ENCODE measurements at places on chromosomes 2 and 18.

GRCh38 chr2:177275040-177275742 is 10.7 kb upstream of the NFE2L2 start:
- DNase-seq, result no peak

GRCh38 chr2:2056531-2056930 is 274.5 kb downstream of the MYT1L start:
- DNase-seq, result no peak

GRCh38 chr2:186125156-186125555 is 360.9 kb upstream of the ZC3H15 start:
- no peak for DNase-seq

GRCh38 chr2:229620289-229620688 is 94.1 kb downstream of the DNER start:
- no peak for DNase-seq

- no peak for DNase-seq
Measured at GRCh38 chr18:27735117-27735516, 441.8 kb downstream of the CDH2 start.

DNA sequence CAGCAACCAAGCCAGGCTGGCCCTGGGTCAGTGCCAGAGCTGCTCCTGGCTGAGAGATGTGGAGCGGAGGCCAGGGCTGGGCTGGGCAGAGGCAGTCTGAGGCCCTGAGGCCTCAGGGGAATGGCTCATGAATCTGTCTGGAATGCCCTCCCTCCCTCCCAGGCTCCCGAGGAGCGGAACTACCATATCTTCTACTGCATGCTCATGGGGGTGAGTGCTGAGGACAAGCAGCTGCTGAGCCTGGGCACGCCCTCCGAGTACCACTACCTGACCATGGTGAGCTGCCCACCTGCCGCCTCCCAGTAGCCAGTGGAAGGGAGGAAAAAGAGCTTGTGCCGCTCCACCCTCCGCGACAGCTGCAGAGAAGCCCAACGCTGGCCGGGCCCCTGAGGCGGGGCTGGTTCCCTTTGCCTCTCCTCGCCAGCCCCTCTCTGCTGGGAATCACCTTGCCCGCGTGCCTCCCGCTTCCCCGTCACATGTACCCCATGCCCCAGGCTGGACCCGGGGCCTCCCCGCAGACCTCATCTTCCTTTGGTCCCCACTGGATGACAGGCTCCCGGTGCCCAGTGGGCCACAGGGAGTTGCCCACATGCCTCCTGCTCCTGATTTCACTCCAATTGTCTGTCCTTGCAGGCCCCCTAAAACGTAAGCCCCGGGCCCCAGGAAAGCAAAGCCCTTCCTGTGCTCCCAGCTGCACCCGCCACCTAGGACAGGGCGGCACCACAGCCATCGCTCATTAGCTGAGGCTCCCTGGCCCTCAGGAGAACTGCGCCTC is 41.1 kb downstream of the MYO7B start:
- no peak for DNase-seq

DNA sequence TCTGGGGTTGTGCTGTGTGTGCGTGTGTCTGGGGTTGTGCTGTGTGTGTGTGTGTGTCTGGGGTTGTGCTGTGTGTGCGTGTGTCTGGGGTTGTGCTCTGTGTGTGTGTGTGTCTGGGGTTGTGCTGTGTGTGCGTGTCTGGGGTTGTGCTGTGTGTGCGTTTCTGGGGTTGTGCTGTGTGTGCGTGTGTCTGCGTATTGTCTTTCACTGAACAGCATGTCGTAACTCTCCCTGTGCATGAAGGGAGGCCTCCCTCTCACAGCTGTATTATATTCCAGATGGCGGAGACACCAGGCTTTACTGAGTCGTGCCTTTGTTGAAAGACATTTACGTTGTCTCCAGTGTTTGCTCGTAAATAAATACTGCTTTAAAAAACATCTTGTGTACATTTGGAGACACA is 5.9 kb downstream of the ACKR3 start:
- DNase-seq, result no peak

GRCh38 chr2:99726691-99727090 is 236.9 kb upstream of the REV1 start:
- no peak for DNase-seq

GRCh38 chr2:232477751-232478510 is 9.7 kb downstream of the ECEL1 start:
- DNase-seq, result no peak

DNA sequence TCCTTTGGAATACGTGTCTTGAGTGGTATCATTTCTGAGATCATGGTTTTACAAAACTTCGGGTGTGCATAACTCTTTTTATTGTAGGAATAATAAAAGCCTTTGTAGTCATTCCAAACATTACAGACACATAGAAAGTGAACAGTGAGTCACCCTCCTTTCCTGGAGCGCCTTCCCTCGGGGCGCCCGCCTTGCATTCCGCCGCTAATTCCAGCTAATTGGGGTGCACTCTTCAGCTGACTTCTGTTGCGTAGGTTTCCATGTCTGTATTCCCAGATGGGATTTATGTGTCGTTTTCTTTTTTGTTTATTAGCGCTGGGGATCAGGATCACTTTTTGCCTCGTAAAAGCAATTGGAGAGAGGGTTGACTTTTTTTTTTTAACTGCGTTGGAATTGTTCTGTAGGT is 18.7 kb downstream of the SH3BP4 start:
- no peak for DNase-seq

GRCh38 chr2:72153026-72153791 is 5.5 kb upstream of the CYP26B1 start:
- DNase-seq, result no peak

DNA sequence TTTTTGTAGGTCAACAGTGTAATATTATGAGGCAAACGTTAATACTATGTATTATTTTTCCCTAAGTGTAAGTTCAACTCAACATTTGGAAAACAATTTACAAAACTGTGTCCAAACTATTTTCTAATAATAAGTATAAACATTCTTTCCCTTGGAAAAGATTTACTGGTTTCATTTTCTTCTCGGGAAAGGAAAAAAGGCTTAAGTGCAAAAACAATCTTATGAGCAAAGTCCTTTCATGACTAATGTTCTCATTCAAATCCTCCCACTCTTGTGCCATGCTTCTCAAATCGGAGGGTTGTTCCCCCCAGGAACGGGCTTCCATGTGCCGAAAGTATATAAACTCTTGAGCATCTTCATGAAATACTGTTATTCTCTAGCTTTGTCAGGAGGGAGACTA is 19.8 kb upstream of the L3MBTL4 start:
- no peak for DNase-seq

GRCh38 chr2:120703330-120703994 is 32.2 kb upstream of the GLI2 start:
- DNase-seq, result no peak

GRCh38 chr2:121089166-121089510 is 195.9 kb downstream of the TFCP2L1 start:
- no peak for DNase-seq

- DNase-seq, result no peak
Measured at GRCh38 chr2:241082341-241083090, 19.6 kb downstream of the MTERF4 start.

DNA sequence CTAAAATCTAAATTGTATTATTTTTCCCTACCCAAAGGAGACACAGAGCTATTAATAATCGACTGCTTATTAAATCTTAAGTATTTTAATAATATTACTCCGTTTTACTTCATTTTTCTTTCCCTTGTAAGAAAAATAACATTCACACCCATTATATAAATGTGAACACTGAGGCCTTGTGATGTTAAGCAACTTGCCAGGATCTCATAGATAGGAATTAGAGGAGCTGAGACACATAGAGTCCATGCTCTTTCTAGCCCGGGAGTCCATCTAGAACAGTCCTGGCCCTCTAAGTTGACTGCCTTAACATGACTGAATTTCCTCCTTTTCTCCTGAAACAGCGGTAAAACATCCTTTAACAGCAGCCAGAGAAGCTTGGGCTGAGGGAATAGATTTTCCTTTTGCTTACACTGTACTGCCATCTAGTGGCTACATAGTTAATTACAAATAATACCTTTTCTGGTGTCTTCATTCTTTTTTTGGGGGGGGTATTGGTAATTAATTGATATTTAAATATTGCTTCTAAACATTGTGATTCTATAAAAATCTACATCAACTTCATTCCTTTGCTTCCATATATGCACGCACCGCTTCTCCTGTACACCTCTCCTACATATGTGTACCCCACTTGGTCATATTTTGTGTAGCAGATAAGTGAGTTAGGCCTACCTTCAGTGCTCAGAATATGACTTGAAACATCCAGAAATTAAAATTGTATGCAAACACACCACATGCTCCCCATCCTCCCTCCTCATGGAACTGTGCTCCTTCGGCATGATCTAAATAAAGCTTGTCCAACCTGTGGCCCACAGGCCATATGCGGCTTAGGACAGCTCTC is 125.8 kb upstream of the HNMT start:
- no peak for DNase-seq

DNA sequence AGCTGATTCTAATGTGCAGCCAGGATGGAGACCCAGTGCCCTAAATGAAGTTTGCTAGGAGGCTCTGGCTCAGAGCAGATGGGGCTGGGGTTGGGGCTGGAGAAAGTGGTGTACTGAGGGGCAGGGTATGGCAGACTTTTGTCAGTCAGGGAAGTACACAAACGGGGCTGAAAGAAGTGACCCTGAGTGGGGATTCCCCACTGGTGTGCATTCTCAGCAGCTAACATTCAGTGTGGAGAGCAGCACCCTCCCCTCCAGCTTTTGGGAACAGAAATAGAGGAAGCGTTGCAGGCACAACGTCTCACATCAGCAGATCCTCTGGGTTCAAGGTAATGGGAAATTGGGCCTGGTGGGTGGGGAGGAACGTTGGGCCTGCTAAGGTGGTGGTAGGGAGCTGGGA is 89.1 kb upstream of the GCFC2 start:
- DNase-seq, result no peak

DNA sequence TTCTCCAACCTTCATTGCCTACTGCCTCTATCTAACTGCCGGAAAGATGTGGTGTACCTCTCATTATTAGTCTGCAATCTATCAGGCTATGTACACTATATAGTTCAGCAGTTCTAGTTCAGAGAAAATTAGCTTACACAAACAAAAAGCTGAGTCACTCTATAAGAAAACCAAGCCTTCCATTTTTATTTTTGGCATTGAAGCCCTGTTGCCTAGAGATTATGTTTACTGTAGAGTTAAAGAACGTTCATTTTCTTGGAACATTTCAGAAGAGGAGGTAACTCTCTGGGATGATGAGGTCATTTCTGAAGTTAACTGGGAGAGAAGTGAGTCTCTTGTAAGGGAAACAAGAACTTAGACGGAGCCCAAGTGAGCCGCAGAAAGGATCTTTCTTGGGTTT is 133.5 kb downstream of the FAM124B start:
- no peak for DNase-seq

- no peak for DNase-seq
Measured at GRCh38 chr18:32661486-32662299, 111.1 kb downstream of the KLHL14 start.

- DNase-seq, result no peak
Measured at GRCh38 chr2:212908682-212909435, 242.6 kb downstream of the IKZF2 start.

DNA sequence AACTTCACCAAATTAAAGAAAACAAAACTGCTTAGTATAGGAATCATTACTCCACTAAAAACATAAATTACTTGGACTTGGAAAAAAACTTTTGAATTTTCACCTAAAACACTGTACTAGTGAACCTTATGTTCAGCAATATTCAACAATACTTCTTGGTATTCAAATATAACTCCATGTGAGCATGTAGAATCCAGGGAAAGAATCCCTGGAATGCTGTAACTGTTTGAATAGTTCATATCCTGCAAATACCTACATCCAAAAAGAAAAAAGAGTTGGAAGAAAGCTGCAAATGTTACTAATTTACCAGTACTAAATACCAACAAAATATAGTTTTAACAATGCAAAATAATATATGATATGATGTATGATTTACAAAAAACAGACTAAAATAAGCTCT is 65.4 kb downstream of the IKZF2 start:
- DNase-seq, result no peak

DNA sequence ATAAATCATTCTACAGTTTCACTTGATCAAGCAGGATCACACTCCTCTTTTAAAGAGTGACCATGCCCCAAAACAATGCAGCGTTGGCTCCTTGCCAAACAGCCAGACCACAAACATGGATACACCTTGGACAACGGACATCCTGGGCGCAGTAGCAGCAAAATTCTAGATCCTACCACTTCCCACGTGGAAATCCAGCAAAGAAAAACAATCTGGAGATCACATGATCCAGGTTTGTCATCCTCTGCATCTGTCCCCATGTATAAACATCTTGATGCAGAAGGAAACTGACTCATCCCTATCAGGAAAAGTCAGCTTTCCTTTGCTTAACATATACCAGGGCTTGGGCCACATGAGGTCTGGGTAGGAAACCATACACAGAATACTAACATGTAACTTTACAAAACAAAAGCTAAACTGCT is 53.1 kb downstream of the ZNF521 start:
- DNase-seq, result no peak

GRCh38 chr2:213162516-213163118 is 11.2 kb upstream of the IKZF2 start:
- DNase-seq, result no peak

GRCh38 chr2:113176696-113177355 is 3.1 kb downstream of the PSD4 start:
- no peak for DNase-seq

GRCh38 chr2:218285604-218286003 is 6.7 kb downstream of the TMBIM1 start:
- DNase-seq, result no peak

DNA sequence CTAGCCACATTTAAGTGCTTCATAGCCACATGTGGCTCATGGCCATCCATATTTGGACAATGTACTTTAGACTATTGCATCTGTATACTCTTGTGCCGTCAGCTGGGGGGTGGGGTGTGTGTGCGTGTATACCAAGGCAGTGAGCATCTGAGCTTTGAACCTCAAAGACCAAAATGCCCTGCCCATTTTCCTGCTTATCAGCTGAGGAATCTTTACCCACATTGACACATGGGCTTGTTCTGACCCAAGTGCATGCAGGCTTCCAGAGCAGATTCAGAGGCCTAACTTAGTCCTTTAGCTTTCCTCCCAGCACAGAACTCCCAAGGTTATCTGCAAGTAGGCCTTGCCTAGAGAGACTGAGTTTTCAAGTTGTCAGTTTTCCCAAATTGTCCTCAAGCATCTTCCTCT is 11.1 kb upstream of the MOCOS start:
- DNase-seq, result no peak

- DNase-seq, result no peak
Measured at GRCh38 chr2:55150834-55151233, 81.3 kb downstream of the CLHC1 start.

GRCh38 chr2:137797641-137798040 is 166.6 kb upstream of the HNMT start:
- no peak for DNase-seq

All from stimulated activated CD4-positive, alpha-beta T cell treated with anti-CD3 and anti-CD28 coated beads, Interleukin-15, amount 100 ng/mL, for 48 hours (primary cell).